ENCODE measurements at places on chromosomes 2 and 18.

DNA sequence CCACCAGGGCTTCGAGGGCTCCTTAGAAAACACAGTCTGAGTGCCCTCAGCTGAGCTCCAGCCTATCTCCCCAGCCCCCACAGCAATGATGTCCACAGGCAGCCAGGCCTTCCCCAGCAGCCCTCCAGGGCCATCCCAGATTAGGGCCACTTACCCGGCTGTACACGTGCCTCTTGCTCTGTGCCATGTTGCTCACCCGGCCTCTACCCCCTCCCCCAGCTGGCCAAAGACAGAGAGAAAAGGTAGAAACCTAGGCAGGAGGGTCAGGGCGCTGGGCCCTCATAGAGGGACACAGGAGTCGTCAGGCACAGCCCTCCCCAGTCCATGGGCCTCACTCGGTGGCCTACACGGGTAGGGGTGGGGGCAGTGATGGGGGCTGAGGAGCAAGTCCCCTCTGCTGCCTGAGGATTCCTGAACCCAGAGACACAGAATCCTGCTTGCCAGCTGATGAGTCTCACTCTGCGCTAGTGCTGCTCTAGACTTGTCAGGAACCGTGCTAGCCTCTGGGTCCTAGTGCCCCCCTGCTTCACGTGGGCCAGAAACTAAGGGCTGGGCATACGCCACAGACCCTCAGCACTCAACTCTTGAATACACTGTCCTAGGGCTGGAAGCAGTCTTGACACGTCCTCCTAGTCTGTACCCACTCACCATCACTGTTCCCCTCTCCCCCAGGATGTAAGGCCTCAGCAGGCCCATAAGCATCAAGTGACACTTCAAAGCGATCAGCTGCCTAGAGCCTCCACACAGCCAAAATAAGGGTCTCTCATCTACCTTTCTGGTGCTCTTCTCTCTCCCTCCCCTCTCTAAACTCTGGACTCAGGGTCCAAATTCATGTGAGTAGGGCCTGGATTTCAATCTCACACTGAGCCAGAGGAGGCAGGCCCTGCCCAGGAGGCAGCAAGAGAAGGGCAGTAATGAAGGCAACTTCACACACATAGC, at the start of gene DCTN1:
Gene DCTN1 (minus strand): TSS at position 461 of the 939 bp plus-strand sequence. CDS start 274 bp downstream, at position 187.
- DNase-seq, result no peak

- no peak for DNase-seq
These were observed 132.5 kb downstream of the SPHKAP start for GRCh38 chr2:228048838-228049490.

- no peak for DNase-seq
These were observed 94.3 kb downstream of the SEPTIN10 start for GRCh38 chr2:109519513-109519912.

DNA sequence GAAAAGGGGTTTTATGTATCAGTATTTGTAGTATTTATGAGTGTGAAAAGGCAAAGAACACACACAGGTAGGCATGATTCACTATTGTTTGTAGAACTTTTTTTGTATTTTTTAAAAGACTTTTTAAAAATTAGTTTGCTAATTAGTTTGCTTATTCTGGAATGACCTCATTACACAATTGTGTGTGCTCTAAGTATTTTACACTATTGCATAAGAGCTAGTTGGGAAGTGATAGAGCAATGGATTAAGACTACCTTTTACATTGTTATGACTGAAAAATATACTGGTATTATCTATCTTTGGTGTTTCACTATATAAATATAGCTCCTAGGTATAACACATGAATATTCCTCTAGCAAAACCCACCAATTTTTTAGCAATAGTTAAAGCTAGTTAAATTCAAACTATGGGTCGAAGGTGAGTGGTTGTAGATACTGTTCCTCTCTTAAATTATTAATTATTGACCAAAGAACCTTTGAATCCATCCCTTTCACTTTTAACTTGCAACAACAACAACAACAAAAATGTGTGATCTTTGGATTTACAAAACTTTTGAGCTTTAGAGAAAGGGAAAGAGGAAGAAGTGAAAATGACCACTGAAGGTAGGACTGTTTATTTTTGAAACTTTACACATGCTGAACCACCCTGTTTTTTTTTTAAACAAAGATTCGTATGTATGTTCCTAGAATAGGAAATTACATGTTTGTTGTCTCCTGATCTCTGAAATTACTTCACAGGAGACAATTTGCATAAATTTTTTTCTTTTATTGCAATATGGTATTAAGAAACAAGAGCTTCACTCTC, 18.7 kb downstream of the ITPRID2 start:
- DNase-seq, result no peak

DNA sequence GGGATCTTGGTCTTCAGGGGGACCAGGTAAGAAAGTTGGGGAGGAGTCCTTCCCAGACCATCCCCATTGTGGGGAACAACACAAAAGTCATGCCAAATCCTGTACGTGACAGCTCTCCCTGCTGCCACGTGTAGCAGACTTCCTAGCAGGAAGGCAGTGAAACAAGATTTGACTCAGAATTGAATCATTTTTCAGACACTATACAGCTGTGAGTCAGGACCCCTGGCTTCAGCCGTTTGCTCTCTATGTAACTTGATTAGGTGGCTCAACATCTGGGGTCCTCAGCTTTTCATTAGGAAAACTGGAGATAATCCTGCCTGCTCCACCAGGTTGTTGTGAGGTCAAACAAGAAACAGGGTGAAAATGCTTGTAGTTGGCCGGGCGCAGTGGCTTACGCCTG, 32.9 kb upstream of the PDCL3 start:
- DNase-seq, result no peak

DNA sequence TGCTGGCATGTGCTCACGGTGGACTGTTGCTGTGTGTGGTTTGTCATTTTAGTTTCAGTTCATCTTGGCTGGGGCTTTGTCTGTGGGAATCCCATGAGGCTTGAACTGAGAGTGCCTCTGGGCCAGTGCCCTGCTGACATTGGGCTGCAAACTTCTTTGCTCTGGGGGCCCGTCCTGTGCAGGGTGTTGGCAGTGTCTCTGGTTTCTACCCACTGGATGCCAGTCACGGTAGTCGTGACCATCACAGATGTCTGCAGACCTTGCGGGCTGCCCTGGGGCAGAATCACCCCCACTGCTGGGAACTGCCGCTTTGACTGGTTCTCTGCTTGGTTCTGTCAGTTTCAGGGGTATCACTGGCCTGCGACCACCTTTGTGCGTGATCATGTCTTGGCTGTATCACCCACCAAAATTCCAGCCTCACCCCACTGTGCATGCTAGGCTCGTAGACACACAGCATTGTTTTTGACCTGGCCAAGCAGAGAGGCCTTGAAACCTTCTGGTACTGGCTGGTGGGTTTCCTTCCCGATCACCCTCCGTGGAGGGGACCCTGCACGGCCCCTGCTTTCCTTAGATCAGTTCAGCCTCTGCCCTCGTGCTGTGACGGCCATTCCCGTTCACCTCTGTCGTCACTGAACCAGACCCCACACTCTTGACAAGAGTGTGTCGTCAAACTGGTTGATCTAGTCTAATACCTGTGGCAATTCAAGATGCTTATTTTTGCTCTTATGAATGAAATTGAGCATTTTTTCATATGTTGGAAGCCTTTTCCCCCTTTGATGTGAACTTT, 57.6 kb downstream of the KCNG2 start:
- DNase-seq, result no peak

- no peak for DNase-seq
These were observed 86.8 kb upstream of the SP3 start for GRCh38 chr2:174051741-174052583.

GRCh38 chr2:120466704-120467054, 120.7 kb downstream of the INHBB start:
- no peak for DNase-seq

- no peak for DNase-seq
These were observed 105.5 kb upstream of the SYT4 start for GRCh38 chr18:43382641-43383403.

DNA sequence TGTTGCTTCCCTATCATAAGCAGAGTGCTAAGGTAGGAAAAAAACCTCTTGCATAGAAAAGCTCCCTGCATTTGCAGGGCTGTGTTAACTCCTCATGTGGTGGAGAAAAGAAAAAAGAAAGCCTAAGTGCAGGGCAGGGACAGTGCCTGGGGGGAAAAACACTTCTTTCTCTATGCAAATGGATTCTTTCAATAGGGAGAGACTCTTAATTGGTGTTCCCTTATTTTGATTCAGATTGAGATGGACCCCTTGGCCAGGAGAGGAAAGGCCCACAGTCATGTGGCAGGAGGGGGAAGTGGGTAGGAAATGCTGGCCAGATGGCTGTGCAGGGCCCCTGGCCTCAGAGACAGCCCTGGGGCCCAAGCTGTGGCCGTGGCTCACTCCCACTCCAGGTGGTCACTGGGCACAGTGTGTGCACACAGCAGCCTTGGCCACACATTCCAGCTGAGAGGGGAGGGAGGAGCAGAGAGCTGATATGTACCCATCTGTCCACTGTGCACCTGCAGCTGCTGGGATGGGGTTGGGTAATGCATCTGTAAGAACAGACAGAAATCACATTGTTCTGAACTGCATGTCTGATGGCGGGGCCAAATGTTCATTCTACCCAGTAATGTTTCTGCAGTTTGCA, 410.4 kb downstream of the DSC3 start:
- DNase-seq, result no peak

GRCh38 chr2:1638281-1638860, 105.9 kb downstream of the PXDN start:
- no peak for DNase-seq

DNA sequence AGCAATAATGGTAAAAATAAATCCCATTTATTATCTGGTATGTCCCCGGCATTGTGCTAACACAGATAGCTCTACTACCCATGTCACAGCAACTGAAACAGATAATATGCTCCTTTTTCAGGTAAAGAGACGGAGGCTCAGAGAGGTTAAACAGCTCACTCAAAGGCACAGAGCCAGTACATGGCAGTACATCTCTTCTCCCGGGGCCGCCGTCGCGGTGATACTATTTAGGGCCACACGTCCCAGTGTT, 693 bp upstream of the PDK1 start:
- no peak for DNase-seq

DNA sequence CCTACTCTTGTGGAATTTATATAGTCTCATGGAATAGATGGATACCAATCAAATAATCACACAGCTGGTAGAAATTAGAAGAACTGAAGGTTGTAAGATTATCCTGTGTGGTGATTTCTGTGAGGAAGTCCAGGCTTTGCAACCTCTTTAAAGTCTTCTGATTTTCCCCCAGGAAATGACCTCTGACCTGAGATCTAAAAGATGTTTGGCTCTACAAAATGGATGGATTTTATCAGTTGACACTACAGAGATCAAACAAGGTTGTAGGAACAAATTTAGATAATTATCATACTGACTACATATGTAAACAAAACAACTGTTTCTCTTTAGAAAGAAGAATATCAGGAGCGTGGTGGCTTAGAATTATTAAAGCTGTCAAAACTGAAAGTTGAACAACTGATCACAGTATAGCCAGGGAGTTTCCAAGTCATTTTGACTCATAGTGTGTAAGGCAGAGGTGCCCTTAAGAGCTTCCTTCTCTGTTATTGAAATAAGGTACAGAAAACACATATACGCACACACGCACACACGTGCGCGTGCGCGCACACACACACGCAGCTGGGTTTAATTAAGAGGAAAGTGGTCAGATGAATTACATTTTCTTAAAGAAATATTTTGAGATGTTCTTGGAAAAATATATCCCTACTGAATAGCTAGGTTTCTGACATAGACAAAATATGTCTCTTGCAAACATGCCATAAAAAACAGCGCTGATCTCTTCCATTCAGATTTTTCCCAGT, 35.5 kb upstream of the PELI1 start:
- DNase-seq, result peak; percentile 15

DNA sequence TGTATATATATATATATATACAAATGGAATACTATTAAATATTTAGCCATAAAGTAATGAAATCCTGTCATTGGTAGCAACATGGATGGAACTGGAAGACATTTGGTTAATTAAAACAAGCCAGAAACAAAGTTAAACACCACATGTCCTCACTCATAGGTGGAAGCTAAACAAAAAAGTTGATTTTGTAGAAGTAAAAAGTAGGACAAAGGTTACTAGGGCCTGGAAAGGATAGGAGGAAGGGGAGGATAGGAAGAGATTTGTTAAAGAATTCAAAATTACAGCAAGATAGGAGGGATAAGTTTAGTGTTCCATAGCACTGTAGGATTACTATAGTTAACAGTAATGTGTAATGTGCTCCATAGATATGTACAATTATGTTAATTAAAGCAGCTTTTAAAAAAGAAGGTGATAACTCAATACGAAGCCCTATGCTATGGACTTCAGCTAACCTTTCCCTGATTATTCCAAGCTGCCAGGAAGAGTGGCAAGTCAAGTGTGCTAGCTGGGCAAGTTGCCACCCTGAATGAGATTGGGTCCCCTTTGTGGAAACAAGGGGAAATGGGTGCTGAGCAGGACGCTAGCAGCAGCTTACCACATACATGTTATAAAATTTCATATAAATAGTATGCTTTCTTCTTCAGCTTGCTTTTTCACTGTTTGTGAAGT, 12.3 kb downstream of the MERTK start:
- no peak for DNase-seq

- no peak for DNase-seq
These were observed 17.4 kb upstream of the HNRNPA3 start for GRCh38 chr2:177195194-177195593.

- no peak for DNase-seq
These were observed 70.2 kb downstream of the INPP4A start for GRCh38 chr2:98514879-98515249.

DNA sequence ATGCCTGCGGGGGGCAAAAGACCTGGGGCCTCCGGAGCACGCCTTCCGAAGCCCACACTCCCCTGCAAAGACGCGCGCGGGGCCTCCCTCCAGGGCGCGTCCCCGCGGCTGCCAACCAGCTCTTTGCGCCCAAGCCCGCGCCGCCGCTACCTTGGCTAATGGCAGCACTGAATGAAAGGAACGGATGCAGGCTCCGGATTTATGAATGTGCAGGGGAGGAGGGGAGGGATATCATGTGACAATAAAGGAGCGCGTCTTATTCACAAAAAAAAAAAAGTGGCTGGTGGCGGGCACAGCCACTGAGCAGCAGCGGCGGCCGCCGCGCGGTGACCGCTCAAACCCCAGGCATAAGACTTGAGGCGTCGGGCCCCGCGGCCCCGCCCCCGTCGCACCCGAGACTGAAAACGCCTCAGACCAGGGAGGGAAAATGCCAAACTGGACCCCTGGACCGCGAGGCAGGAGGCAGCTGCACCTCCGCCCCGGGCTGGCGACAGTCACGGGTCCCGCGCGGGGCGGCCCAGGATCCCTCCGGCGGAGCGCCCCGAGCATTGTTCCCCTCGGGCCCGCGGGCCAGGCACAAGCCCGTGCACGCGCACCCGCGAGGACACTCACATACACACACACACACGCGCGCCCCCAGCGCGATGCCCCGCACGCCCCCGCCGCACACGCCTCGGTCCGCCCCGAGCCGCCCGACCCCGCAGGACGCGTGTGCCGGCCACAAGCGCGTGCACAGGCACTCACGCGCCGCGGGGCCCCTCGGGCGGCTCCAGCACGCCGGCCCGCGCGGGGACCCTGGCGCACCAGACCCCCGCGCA, 1.6 kb downstream of the SPRED2 start:
- DNase-seq, result peak; percentile 56
